ENCODE measurements at places on chromosomes 12 and 14.

DNA sequence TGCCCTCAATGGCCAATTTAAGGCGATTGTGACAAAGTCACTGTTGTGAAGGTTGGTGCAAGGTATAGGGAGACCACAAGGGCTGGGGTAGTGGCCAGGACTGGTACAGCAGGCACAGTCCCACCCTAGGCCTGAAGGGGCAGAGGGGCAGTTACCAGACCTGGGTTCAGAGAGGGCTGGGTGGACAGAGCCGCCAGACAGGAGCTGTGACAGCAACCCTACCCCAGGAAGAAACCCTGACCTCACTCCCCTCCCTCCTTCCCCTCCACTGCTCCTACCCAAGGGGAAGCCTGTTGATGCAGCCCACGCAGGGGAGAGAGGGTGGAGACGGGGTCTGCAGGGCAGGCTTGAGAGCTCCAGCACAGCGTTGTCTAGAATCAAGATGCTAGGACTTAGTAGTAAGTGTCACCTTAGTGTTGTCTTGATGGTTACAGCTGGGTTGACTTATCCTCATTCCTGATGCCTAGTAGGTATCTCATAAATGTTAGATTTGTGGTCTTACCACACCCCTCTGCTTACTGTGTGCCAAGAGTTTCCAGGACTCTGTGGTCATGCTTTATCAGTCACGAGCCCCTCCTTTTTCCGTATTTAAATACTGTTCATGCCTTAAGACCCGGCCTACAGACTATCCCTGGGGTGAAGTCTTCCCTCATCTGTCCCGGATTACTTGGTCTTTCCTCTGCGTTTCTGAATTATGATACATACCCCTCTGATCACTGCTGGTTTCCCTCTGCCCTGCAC lies 14.4 kb downstream of the EML1 start:
- no peak for DNase-seq

DNA sequence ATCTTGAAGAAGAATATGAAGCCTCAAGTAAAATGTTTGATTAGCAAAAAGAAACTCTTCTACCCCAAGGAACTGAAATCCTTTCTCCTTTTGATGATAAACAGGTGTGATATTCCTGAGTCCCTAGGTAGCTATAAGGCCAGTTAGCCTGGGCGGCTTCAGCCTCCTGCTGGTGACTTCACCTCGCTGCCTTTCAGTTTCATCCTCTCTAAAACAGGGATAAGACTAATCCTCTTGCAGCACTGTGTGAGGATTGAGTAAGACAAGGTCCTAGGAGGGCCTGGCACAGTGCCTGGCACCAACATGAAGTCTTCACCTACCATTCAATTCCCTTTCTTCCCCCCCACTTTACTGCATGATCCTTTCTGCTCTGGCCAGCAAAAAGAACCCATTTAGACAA lies 42.1 kb downstream of the CIT start:
- peak; percentile 8 for DNase-seq

DNA sequence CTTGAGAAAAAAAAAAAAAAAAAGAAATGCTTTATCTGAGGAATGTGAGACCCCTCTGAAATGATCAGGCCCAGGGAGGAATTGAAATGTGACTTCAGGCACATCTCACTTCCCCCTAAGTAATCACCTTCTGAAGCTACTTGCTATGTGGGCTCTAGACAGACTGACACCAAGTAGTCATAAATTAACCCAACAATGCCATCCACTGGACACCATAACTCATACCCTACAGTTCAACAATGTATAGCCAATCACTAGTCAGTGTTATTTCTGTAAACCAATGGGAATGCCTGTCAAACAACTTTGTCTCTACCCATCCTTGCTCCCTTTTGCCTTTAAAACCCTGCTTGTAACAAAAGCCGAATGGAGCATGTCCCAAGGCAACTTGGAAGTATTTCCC lies 182.7 kb upstream of the TMPO start:
- DNase-seq, result no peak

GRCh38 chr14:44712024-44712815 lies 205.1 kb upstream of the FSCB start:
- DNase-seq, result no peak

DNA sequence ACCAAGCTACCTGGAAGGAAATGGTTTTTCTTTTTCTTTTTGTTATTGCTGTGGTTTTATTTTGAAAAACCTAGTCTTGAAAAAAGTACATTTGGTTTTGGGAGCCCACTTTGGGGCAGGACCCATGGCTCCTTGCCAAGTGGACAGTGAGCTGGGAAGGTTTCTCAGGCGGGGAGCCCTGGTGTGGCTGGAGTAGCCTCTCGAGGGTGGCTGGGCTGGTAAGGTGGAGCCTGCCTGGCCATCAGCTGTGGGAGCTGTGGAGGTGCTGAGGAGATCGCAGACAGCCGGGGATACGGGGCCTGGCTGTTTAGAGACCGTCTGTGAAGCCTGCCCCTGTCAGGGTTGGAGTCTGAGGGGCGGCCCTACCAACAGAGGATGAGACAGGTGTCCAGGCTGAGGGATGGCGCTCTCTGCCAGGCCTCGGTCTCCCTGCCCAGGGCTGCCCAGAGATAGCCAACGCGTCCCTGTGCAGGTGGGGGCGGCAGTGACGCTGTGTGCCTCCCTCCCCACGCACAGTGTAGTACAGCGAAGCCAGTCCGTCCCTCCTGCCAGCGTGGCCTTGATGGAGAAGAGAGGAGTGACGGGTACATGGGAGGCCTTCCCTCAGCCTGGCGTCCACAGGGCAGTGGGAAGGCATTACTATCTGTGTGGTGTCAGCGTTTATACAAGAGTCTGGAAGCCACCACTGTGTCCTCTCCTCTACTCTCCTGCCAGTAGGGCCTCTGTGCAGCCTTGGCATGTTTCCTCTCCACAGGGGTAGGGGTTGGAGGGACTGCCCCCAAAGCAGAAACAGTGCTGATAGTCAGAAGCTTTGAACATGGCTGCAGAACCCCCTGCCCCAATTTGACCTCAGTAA lies 5.9 kb downstream of the RIN3 start:
- DNase-seq, result no peak

GRCh38 chr12:89977405-89978085 lies 268.9 kb upstream of the ATP2B1 start:
- DNase-seq, result peak; percentile 53

DNA sequence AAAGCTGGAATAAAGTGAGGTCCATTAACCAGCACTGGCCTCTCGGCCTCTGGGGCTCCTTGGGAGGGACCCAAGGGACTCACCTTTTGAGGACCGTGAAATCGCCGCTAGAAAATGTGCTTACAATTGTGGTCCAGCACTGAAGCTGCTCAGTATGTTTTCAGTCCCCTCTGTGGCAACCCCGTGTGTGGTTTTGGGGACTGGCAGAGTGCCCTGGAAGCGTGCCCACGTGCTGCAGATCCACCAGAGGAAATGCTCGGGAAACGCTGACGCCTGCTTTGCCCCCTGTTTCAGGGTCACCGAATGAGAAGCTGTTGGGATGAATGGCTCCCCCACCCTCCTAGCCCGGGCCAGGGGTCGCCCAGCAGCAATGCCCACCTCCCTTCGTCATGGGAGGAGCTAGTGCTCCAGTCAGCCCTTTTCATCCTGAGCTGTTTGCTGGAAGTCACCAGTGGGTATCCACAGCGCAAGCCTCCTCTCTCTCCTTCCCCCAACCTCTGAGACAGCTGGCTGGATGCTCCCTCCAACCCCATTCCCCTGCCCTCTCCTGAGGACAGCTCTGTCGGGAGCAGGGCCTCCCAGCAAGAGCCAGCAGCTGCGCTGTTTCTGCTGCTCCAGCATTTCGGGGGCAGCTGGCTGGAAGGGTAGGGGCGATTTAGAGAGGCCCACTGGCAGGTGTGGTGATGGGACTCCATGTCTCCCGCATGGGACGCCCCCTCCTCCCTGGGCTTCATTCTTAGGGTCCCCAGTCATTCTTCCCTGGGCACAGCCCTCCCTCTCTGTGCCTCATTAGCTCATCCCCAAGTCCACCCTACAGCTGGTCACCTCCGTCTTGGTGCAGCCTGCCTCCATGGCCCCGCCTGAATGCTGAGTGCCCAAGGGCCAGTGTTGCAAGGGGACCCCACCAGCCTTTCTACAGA lies 33.2 kb upstream of the PPP1R13B start:
- peak; percentile 77 for DNase-seq

DNA sequence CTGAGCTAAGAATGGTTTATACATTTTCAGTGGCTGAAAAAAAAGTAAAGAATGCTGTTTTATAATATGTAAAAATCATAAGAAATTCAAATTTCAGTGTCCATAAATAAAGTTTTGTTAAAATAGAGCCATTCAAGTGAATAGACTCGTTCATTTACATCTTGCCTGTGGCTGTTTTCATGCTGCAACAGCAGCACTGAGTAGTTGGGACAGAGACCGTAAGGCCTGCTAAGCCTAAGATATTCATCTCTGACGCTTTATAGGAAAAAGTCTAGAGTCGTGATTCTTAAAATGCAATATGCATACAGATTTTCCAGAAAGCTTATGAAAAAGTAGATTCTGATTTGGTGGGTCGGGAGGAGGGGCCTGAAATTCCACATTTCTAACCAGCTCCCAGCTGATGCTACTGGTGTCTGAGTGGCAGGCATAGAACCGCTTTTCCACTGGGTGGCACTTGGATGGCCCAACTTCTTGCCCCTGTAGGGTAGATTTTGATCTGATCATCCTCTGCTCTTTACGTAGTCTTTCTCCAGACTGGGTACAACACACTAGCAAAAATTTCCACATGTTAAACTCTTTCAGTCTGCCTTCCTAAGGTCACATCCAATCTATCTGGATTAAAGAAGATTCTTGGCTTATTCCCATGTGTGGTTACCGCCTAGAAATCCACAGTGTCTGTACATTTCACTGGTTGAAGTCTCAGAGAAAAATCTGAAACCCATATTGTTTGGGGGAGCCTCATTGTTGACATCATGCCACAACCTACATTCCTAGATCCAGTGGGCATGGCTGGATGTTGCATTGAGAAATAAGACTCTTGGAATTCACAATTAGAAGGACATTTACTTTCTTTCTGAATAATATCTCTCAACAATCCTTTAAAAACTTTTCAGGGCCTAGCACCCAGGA lies 151.2 kb downstream of the C12orf75 start:
- DNase-seq, result peak; percentile 48

DNA sequence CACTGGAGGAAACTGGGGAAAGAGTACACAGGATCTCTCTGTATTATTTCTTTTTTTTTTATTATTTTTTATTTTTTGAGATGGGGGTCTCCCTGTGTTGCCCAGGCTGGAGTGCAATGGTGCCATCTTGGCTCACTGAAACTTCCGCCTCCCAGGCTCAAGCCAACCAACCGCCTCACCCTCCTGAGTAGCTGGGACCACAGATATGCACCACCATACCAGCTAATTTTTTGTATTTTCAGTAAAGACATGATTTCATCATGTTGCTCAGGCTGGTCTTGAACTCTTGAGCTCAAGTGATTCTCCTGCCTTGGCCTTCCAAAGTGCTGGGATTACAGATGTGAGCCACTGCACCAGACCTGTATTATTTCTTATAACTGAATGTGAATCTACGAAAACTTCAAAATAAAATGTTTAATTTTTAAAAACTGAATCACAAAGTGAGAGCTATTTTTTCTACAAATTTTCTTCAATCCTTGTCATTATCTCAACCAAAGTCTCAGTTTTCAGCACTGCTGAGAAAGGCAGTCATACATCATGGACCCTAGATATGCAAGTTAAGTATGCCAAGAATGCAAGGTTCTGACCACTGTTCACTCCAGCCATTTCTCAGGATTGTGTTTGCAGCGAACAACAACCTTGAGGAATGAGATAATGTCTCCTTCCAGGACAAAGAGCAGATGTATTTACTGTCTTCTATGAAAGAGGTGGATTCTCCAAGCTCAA lies 2.4 kb downstream of the EAPP start:
- peak; percentile 72 for DNase-seq

DNA sequence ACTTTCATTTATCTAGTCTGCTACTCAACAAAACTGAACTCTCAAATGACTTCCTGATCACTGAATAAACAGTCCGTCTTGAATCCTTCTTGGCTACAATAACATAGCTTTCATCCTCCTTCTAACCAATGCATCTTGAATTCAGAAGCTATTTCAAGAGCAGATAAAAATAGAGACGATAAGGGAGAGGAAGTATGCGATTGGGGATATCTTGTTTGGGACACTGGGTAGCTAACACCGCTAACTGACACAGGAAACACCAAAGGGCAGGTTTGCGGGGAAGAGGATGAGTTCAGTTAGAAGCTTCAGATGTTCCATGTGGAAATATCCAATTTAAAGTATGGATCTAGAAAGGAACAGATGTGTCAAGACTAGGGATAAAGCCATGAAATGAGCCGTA lies 102.5 kb downstream of the SLC41A2 start:
- no peak for DNase-seq

Data from EL (cell line).